Fibroblast of skin of left quadriceps (primary cell): ENCODE measurements at places on chromosomes 6 and 20.
A peak's percentile ranks its signal among the peaks of the same experiment; 100 is the strongest.

DNA sequence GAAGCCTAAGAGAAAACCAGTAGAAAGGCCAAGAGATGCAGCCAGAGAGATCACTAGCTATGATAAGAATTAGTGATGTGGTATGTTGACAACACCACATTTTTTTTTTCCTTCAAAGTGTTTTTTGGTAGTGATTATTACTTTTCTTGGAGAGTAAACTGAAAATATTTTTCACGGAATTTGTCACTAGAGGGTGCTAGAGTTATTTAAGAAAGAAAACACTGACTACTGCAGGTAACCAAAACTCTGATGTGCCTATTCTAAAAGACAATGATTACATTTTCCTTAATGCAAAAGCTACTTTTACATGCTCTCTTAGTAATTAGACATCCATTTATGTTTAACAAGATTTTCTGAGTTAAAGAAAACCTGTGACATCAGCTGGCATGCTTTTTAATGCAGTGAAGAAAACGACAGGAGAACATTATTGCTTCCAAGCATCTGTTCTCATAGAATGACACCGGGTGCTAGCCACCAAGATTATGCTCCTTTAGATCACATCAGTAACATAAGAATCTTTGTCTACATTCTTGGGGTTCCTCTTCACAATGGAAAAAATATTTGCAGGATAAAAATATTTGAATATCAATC lies 28.8 kb downstream of the RWDD2A start:
- peak; percentile 21 for DNase-seq

- DNase-seq = peak; percentile 51
Observed at GRCh38 chr20:51014797-51015722, 7.8 kb downstream of the KCNG1 start.

DNA sequence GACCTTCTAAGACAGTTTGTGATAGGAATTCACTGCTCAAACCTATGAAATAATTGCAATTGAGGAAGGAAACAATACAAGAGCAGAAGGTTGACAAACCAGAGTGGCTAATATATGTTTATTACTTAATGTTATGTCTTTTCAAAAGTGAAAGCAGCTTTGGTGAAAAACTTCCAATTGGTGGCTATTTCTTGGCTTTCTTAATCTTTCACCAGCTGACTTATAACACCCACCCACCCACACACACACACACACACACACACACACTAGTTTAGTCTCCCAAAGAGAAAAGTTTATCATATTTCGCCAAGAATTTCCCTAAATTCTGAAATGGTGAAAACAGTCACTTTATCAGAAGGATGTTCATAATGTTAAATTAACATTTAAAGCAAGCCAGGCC lies 583.5 kb downstream of the EYS start:
- DNase-seq = no peak

GRCh38 chr6:42276034-42276890 lies 58.6 kb upstream of the MRPS10 start:
- DNase-seq = no peak

DNA sequence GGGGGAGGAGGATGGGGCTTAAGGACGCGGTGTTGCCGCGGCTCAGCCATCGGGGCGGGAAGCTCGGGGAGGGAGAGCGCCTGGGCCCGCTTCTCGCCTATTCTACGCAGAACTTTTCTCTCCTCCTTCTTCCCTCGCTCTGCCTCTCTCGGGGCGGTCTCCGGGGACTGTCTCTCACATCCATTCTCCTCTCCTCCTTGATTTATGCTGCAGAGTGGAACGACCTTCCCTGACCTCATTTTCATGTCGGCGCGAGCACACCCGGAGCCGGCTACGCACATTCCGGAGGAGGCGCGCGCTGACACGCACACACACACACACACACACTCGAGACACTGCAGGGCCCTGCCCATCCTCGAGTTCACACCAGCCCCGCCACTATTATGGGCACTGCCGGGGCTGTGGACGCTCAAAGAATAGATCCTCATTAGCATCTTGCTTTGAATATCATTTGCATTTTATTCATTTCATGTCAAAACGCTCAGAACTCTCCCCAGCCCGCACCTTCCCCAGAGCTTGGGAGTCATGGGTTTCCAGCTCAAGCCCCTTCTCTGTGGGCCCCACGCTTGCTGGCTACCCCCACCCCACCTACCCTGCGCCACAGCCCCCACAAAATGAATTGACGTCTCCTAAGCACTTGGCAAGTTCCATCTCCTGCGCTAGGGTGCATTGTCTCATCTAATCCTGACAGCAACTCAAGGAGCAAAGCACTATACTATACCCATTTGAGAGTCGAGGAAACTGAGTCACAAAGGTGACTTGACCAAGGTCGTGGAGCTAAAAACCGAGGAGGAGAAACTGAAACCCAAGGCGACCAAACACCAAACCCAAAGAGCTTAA lies 36.8 kb downstream of the NCR2 start:
- DNase-seq = no peak

GRCh38 chr6:168032005-168032760 lies 34.7 kb downstream of the KIF25 start:
- DNase-seq = peak; percentile 78

- no peak for DNase-seq
Observed at GRCh38 chr6:139942331-139942730, 567.9 kb upstream of the CITED2 start.

DNA sequence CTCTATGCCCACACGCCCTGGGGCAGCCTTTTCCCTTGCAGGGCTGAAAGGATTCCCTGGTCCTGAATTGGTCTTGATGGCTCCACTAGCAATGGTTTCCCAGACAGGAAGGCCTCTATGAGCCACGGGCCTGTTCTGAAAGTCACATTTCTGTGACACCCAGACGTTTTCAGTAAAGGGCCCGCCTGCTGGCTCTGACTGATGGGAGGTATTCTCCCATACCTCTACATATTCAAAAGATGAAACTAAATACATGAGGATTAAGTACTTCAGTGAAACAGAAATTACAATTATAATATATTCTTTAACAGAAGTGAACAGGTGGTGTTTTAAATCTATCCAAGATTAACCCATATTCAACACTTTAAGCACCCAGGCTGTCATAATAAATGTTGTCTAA lies 629.8 kb downstream of the CDH26 start:
- DNase-seq = no peak

DNA sequence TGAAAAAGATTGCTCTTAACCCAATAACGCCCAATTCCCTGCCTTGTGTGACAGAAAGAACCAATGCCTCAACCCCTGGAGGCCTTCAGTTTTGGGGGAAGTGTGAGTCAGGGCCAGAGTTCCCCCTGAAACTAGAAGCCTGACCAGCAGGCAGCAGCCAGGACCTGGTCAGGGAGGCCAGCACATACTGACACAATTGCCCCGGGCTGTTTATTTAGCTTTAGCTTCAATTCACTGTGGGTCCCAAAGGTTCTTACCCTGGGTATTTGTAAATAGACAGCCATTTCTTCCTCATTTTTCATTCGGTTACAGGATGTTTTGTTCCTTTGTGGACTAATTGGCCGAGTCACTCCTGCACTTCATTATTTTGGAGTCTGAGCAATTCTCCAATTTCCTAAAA lies 195.6 kb downstream of the PKHD1 start:
- no peak for DNase-seq

DNA sequence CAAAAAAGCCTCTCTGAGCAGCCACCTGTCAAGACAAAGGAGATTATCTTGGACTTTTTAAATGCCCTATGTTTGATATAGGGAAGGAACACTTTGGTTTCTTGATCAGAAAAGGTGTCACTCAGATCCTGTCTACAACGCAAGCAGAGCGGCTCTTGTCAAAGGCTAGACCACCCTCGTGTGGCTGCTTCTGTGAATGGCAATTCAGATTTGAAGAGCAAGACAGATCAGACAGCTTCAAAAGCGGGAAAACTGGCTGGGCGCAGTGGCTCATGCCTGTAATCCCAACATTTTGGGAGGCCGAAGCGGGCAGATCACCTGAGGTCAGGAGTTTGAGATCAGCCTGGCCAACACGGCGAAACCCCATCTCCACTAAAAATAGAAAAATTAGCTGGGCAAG lies 10.1 kb upstream of the NXT1 start:
- peak; percentile 36 for DNase-seq

DNA sequence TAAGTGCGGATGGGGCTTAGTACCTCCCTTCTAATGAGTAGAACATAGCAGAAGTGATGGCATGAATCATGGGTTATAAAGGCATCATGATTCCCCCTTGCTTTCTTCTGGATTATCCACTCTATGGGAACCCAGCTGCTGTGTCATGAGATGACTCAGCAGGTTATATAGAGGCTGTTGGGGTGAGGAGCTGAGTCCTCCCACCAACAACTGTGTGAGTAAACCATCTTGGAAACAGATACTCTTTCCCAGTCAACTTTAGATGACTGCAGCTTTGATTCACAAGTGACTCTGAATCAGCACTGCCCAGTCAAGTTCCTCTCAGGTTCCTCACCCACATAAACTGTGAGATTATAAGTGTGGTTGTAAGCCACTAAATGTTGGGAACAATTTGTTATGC lies 46.3 kb downstream of the FAM83B start:
- DNase-seq = peak; percentile 26
